Keratinocyte (primary cell): ENCODE measurements at places on chromosomes 16 and 17. TPM values are rescaled to one million over a fixed set of nuclear protein-coding genes. Genes with fewer than 3 reads are reported as not detected.

DNA sequence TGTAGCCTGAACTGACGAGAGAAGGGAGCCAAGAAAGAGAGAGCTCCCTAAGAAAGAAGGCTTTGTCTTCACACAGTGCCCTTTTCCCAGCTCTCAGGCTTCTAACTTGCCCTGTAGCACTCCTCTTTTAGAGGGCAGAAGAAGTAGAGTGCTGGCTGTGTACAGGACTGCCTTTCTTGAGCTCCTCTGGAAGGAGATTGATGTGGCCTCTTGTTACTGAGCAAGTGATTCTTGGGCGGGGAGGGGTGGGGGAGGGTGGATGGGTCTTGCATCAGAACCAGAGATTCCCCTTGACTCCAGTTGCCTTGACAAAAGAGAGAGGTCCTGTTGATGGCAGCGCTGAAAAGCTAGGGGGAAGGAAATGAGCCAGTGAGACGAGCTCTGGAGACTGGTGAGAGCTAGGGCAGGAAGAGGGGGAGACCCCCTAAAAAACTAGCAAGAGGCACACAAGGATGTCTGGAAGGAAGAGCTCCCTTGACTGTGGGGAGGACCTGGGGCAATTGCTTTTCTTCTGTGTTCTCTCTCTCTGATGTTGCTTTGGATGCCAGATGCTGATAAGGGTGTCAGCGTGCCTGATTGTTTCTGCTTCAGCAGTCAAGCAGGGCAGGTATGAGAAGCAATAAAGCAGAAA, 18.4 kb downstream of the GPR179 start:
- H3K4me1 ChIP-seq: peaks cover 6% of the 10 kb centered on the region
- H3K27me3 ChIP-seq: no peaks in the 10 kb centered on the region
- no peak for DNase-seq
- no peak overlapping the region for H3K4me3 ChIP-seq
- H3K27ac ChIP-seq: no peak overlapping the region

Gene SMG6
- 3.6 to 6.3 TPM (median 4.0 TPM) in 3 replicates for polyA plus RNA-seq

- no peak overlapping the region for H3K27ac ChIP-seq
- no peak overlapping the region for H3K4me3 ChIP-seq
- no peak for DNase-seq
- no peaks in the 10 kb centered on the region for H3K36me3 ChIP-seq
These were observed 190.6 kb upstream of the FOXF1 start for GRCh38 chr16:86319585-86320236.

GRCh38 chr16:28829747-28830146, 6.9 kb downstream of the ATXN2L start:
- no peak for DNase-seq
- H3K4me1 ChIP-seq: peaks cover 15% of the 10 kb centered on the region
- H3K36me3 ChIP-seq: peaks cover 75% of the 10 kb centered on the region
- no peak overlapping the region for H3K27ac ChIP-seq

DNA sequence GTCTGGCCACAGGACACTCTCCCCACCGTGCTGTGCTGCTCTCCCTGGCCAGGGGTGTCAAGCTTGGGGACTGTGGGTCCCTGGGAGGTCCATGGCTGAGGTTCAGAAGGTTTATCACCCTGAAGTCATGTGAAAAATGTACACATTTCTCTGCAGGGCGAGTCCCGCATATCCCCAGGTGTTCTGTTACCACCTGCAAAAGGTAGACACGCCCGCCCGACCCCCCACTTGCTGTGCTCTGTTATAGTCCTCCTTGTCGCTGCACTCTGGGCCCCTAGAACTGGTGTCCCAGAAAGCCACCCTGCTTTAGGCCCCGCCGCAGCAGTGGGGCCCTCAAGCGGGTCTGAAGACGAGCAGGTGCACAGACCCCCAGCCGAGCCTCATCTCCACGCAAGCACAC, 11.8 kb downstream of the JPT2 start:
- H3K27me3 ChIP-seq: no peaks in the 10 kb centered on the region
- DNase-seq: no peak
- peak overlapping the region; percentile 98 for H3K27ac ChIP-seq
- peaks cover 63% of the 10 kb centered on the region for H3K4me1 ChIP-seq

GRCh38 chr17:59804901-59805465, 87.8 kb downstream of the TUBD1 start:
- H3K4me3 ChIP-seq: no peak overlapping the region
- no peaks in the 10 kb centered on the region for H3K4me1 ChIP-seq
- H3K36me3 ChIP-seq: no peaks in the 10 kb centered on the region
- no peak overlapping the region for H3K27ac ChIP-seq
- DNase-seq: no peak

- H3K27ac ChIP-seq: no peak overlapping the region
- no peaks in the 10 kb centered on the region for H3K4me1 ChIP-seq
- H3K36me3 ChIP-seq: no peaks in the 10 kb centered on the region
- DNase-seq: no peak
- H3K27me3 ChIP-seq: no peaks in the 10 kb centered on the region
These were observed 34.8 kb upstream of the ACSM2B start for GRCh38 chr16:20610892-20611349.

DNA sequence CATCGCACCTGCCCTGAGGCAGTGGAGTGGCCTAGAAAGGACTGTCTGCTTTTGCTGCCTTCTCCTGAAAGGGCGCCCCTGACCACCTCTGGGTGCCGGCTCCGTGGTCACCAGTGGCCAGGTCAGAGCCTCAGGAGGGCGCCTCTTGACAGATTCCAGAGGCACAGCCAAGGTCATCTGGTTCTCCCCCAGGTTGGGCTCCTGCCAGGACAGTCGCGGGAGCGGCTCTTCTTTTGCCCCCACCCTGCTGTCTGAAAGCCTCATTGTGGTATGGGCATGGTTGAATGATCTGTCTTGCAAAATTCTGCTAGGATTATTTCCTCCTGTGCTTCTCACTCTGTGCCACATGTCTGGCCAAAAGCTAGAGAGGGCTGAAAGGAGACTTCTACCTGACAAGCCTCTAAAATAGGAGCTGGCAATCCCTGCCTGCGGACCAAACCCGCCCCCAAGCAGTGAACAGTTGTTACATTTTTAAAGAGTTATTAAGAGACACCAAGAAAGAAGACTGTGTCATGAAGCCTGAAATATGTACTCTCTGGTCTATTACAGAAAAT, 82.8 kb downstream of the SNX29 start:
- no peak overlapping the region for H3K27ac ChIP-seq
- H3K36me3 ChIP-seq: peaks cover 7% of the 10 kb centered on the region
- H3K4me3 ChIP-seq: no peak overlapping the region
- no peak for DNase-seq

- no peak overlapping the region for H3K4me3 ChIP-seq
- H3K27me3 ChIP-seq: peaks cover 14% of the 10 kb centered on the region
- H3K4me1 ChIP-seq: no peaks in the 10 kb centered on the region
These were observed 145.3 kb downstream of the IRF8 start for GRCh38 chr16:86044241-86044671.

DNA sequence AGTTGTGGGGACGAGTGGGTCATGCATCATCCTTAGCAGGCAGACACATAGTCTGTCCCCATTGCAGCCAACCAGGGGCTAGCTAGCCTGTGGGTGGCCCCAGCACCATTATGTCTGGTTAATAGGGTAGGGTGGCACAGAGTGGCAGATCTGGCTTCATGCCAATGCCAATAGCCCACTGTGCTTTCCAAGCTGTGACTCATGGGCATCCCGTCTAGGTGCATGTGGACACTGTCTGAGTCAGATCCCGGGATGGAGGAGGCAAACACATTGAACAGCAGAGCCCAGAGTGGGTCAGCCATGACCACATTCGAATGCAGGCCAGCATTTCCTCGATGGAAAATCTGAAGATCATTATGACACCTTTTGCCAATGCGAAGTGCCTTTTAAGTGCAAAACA, 2.5 kb downstream of the HS3ST2 start:
- H3K4me3 ChIP-seq: peak overlapping the region; percentile 65
- DNase-seq: peak; percentile 44
- no peaks in the 10 kb centered on the region for H3K27me3 ChIP-seq
- H3K4me1 ChIP-seq: peaks cover 36% of the 10 kb centered on the region
- no peak overlapping the region for H3K27ac ChIP-seq
- H3K36me3 ChIP-seq: peaks cover 5% of the 10 kb centered on the region

DNA sequence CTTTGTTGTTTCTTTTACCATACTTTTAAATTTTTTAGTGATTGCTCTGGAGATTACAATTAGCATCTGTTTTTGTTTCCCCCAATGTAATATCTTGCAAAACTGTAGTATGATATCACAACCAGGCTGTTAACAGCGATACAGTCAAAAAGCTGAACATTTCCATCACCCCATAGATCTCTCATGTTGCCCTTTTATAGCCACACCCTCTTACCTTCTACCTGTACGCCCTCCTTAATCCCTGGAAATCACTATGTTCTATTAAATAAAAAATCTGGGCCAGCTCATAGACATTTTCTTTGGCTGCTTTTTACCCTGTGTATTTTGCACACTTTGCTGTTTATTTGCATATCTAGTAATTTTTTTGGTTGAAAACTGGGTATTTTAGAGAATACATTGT, 67.2 kb upstream of the NACA2 start:
- H3K27me3 ChIP-seq: peaks cover 2% of the 10 kb centered on the region
- no peak for DNase-seq
- no peaks in the 10 kb centered on the region for H3K36me3 ChIP-seq

Gene CDH8
- polyA plus RNA-seq: 0.14 to 0.37 TPM (median 0.18 TPM) in 3 replicates

- peaks cover 8% of the 10 kb centered on the region for H3K36me3 ChIP-seq
- peaks cover 24% of the 10 kb centered on the region for H3K4me1 ChIP-seq
- H3K27me3 ChIP-seq: no peaks in the 10 kb centered on the region
- no peak overlapping the region for H3K27ac ChIP-seq
- H3K4me3 ChIP-seq: no peak overlapping the region
These were observed 216.0 kb downstream of the SEC14L1 start for GRCh38 chr17:77356690-77357201.

Gene PPY
- not detected in 3 replicates for polyA plus RNA-seq

Gene PPM1E
- 0.01 TPM in 2 of 3 replicates, not detected in the other for polyA plus RNA-seq

- H3K36me3 ChIP-seq: no peaks in the 10 kb centered on the region
- DNase-seq: no peak
- peak overlapping the region; percentile 42 for H3K27ac ChIP-seq
- H3K4me3 ChIP-seq: no peak overlapping the region
- peaks cover 52% of the 10 kb centered on the region for H3K4me1 ChIP-seq
- no peaks in the 10 kb centered on the region for H3K27me3 ChIP-seq
These were observed 94.1 kb upstream of the XYLT1 start for GRCh38 chr16:17564856-17565255.

DNA sequence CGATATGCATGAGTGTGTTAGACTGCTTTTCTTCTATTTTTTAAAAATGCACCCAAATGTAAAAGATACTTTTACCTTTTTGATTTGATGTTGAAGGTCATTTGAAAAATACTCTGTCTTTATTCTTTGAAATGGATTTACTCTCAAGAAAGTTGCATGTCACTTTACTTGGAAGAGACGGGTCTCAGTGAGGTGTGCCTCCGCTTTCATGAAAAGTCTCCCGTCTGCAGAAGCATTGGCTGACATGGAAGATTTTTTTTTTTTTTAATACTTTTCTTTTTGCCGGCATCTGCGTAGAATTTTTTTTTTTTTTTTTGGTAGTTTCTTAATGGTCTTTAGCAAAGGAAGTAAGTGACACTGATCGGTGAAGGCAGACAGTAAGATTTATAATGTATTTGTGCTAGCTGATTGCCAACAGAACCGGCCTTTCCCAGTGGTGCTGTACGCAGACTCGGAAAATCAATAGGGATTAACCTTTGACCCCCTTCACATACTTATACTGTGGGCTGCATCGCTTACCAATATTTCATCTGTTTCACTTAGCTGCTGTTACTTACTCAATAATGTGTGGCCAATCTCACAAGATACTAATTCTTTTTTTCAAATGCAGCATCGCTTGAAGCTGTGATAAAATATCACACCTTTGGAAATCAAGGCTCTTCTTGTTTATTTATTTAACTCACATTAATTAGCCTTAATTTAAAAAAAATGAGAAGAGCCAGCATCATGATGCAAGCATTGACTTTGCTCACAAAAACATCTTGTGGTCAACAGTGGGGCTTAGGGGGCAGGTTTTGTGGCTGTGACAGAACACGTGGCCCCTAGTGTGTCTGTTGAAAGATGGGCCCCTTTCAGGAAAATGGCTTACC, 383.9 kb downstream of the WWOX start:
- H3K36me3 ChIP-seq: no peaks in the 10 kb centered on the region
- no peaks in the 10 kb centered on the region for H3K4me1 ChIP-seq
- no peak overlapping the region for H3K27ac ChIP-seq
- no peak overlapping the region for H3K4me3 ChIP-seq

Gene DNAH3
- 1.00 to 1.4 TPM (median 1.2 TPM) in 3 replicates for polyA plus RNA-seq

Gene TNK1
- polyA plus RNA-seq: 10.6 to 15.8 TPM (median 12.1 TPM) in 3 replicates

DNA sequence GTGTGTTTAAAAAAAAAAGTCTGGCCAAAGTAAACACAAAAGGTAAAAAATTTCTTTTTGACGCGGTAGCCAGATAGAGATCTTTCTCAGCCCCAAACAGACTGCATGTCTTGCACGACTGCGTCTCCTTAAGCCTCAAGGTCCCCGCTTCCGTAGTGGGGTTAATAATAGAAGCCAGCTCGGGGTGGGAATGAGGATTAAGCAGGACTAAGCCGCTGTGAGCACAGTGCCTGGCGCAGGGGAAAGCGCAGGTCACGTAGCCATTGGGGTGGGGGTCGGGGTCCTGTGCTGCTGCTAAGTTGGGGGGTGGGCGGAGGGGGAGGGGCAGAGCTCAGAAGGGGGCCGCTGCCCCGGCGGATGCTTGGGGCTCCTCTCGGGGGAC, 521 bp downstream of the GGA2 start:
- H3K36me3 ChIP-seq: no peaks in the 10 kb centered on the region
- H3K4me3 ChIP-seq: peak overlapping the region; percentile 49
- H3K27ac ChIP-seq: peak overlapping the region; percentile 62
- no peaks in the 10 kb centered on the region for H3K27me3 ChIP-seq

DNA sequence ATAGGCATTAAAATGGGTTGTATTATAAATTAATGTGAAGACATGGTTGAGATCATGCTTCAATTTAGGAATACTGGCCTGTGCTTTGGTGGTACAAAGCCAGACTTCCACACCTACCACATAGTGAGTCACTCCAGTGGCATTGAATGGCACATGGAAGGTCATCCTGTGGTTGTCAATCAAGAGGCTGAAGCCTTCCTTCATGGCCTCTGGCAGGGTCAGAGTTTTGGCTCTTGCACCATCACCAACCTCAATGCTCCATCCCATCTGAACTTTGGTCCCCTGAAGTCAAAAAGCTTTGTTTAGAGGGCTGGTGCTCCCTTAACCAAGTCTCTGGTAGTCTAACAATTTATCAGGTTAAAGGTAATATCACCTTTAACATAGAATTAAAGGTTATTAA, 6.1 kb downstream of the ZP2 start:
- H3K4me1 ChIP-seq: no peaks in the 10 kb centered on the region
- H3K36me3 ChIP-seq: no peaks in the 10 kb centered on the region
- no peak for DNase-seq
- H3K4me3 ChIP-seq: no peak overlapping the region
- no peak overlapping the region for H3K27ac ChIP-seq

- no peaks in the 10 kb centered on the region for H3K36me3 ChIP-seq
- no peak for DNase-seq
- H3K27me3 ChIP-seq: no peaks in the 10 kb centered on the region
These were observed 25.6 kb upstream of the ABCA10 start for GRCh38 chr17:69254187-69254586.

- no peaks in the 10 kb centered on the region for H3K27me3 ChIP-seq
- no peaks in the 10 kb centered on the region for H3K36me3 ChIP-seq
- H3K4me3 ChIP-seq: no peak overlapping the region
- H3K27ac ChIP-seq: peak overlapping the region; percentile 74
These were observed 14.5 kb downstream of the C17orf100 start for GRCh38 chr17:6666077-6666521.
